ENCODE measurements at places on chromosomes 3 and 15. TPM values are rescaled to one million over a fixed set of nuclear protein-coding genes. Genes with fewer than 3 reads are reported as not detected.

OR5K2 gene
- total RNA-seq = not detected

CYP11A1 gene
- not detected for total RNA-seq

POLR2H gene
- 78.3 TPM for total RNA-seq

SLITRK3 gene
- not detected for total RNA-seq

ALPK3 gene
- 0.20 TPM for total RNA-seq

RAB6B gene
- total RNA-seq = not detected

TICRR gene
- total RNA-seq = 16.1 TPM

MUSTN1 gene
- 2.5 TPM for total RNA-seq

TF gene
- total RNA-seq = 0.30 TPM

SUCNR1 gene
- not detected for total RNA-seq

CCR8 gene
- 0.36 TPM for total RNA-seq

CORO2B gene
- not detected for total RNA-seq

GPR160 gene
- 17.4 TPM for total RNA-seq

ACP3 gene
- total RNA-seq = not detected

All from activated naive CD4-positive, alpha-beta T cell treated with anti-CD3 and anti-CD28 coated beads, Interleukin-2, amount 10 ng/mL, durations not matched to agents 5 hours and 36 hours (primary cell).